Left hindlimb (tissue), 1 donor: ENCODE measurements at places on chromosomes 1 and 21.

DNA sequence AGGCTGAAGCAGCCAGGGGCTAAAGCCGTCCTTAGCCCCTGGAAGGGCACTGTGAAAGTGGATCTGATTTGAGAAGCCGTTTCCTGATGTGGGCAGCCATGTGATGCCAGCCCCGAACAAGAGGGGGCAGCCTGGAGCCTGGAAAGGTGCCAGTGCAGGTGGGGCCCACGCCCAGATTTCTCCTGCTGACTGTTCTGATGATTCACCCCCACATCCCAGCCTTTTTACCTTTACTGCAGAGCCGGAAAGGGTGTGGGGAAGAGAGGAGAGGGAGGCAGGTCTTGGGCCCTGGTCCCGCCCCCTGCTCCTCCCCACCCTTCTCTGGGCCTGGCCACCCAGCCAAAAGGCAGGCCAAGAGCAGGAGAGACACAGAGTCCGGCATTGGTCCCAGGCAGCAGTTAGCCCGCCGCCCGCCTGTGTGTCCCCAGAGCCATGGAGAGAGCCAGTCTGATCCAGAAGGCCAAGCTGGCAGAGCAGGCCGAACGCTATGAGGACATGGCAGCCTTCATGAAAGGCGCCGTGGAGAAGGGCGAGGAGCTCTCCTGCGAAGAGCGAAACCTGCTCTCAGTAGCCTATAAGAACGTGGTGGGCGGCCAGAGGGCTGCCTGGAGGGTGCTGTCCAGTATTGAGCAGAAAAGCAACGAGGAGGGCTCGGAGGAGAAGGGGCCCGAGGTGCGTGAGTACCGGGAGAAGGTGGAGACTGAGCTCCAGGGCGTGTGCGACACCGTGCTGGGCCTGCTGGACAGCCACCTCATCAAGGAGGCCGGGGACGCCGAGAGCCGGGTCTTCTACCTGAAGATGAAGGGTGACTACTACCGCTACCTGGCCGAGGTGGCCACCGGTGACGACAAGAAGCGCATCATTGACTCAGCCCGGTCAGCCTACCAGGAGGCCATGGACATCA, at the start of gene SFN:
Gene SFN, plus strand, starts transcription at position 369 of the 904 bp plus-strand sequence. Its CDS starts 64 bp downstream, at position 433.
- DNase-seq, result no peak

DNA sequence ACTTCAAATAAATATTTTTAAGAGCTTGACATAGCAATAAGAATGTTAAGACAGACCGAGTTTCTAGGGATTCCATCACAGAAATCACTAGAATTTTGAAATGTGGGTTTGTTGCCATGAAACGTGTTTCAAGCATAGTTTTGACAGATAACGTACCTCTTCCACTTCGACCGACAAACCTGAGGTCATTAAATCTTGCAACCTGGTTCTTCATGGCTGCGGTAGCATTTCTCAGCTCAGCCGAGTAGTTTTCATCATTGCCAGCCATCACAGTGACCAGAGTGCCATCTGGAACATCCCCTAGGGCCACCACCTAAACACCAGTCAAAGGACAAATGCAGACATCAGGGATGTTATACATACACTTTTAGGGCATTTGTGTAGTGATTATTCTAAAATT, 168.7 kb downstream of the RUNX1 start:
- DNase-seq, result no peak

- DNase-seq, result no peak
Measured at GRCh38 chr1:217135987-217136894, 413.0 kb upstream of the ESRRG start.

DNA sequence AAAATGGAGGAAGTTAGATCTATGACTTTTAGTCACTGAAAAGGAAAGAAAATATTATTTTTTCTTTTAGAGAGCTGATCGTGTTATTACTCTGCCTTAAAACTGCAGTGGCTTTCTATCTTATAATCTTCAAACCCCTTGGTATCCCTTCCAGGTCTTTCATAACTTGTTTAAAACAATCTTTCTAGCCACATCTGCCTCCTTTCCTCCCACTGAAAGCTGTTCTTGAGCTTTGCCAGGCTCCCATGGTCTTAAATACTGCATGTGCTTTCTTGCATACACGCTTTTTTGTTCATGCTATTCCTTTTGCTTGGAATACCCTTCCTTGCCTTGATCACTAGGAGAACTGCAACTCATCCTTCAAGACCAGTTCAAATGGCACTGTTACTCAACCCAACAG, 65.9 kb upstream of the GADD45A start:
- no peak for DNase-seq

DNA sequence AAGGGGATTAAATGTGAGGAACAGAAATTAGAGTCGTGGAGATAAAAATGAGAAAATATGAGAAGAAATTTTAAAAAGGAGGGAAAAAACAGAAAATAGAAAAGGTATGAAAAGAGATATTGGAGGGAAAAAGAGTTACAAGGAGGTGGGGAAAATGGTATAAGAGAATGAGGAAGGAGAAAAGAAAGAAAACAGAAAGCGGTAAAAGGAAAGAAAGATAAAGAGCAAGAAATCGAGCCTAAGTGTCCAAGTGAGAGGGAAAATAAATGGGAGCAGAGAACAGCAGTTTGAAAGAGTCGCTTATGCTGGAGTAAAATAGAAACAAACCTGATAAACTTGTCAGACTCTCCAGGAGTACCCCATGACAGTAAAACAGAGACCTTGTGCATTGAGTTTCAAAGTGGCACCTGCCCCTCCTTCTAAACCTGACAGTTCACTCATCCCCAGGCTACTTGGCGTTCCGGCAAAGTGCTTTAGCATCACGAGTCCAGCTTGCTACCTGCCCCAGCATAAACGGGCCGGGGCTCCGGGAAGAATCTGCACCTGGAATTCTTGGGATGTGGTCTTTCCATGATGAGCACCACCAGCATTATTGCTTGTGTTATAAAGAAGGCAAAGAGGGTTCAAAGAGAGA, 585 bp downstream of the NEGR1 start:
- no peak for DNase-seq

GRCh38 chr21:45351526-45352275, 53.3 kb upstream of the COL18A1 start:
- no peak for DNase-seq

GRCh38 chr1:53311702-53312305, 16.1 kb downstream of the LRP8 start:
- no peak for DNase-seq
